ENCODE measurements at places on chromosomes 13 and 19. TPM values are rescaled to one million over a fixed set of nuclear protein-coding genes. Genes with fewer than 3 reads are reported as not detected.

Gene MIA
- 30.2 TPM for total RNA-seq

Gene CYP4F3
- total RNA-seq, result 16.7 TPM

Gene MAP4K1
- 1.2 TPM for total RNA-seq

Gene SHISA2
- 23.2 TPM for total RNA-seq

Gene PRTN3
- total RNA-seq, result not detected
